ENCODE measurements at places on chromosomes 12 and 14.

DNA sequence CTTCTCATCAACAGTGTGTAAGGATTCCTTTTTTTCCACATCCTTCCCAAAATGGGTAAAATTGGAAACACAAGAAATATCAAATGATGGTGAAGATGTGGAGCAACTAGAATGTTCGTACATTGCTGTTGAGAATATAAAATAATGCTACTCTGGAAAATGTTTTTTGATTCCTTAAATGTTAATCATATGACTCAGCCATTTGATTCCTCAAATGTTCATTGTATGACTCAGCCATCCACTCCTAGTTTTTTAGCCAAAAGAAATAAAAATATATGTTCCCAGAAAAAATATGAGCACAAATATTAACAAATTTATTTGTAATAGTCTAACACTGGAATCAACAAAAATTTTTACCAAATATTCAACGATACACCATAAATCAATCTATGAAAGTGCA is 1108.6 kb downstream of the LRFN5 start:
- no peaks in the 10 kb centered on the region for H3K36me3 ChIP-seq
- H3K27ac ChIP-seq = no peak overlapping the region
- H3K27me3 ChIP-seq = no peaks in the 10 kb centered on the region
- no peak for DNase-seq
- no peaks in the 10 kb centered on the region for H3K4me1 ChIP-seq

- no peak overlapping the region for H3K4me3 ChIP-seq
- no peaks in the 10 kb centered on the region for H3K27me3 ChIP-seq
- H3K27ac ChIP-seq = no peak overlapping the region
These were observed 96.2 kb downstream of the FAR2 start for GRCh38 chr12:29245246-29245645.

GRCh38 chr12:47164724-47165439 is 85.1 kb upstream of the AMIGO2 start:
- H3K27ac ChIP-seq = no peak overlapping the region
- no peak overlapping the region for H3K4me3 ChIP-seq
- DNase-seq = no peak
- no peaks in the 10 kb centered on the region for H3K27me3 ChIP-seq

DNA sequence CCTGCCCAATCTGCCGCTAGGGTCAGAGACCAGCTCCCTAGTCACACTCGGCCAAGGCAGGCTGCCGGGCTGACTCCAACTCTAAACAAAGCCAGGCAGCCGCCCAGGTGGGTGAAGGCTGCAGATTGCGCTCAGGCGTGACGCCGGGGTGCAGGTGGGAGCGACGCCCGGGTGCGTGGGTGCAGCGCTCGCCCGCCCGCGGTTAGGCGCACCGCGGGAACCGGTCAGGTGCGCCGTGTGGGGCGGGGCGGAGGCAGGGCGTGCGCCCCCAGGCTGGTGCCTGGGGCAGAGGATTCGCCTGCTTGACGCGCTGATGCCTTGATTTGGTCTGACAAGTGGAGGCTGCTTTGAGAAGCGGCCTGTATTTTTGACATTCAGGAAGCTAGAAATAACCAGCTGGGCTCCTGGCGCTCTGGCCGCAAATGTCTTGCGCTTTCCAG is 126.7 kb upstream of the HIF1A start:
- DNase-seq = peak; percentile 42
- no peaks in the 10 kb centered on the region for H3K4me1 ChIP-seq
- no peaks in the 10 kb centered on the region for H3K36me3 ChIP-seq
- no peak overlapping the region for H3K27ac ChIP-seq
- no peaks in the 10 kb centered on the region for H3K27me3 ChIP-seq
- H3K4me3 ChIP-seq = peak overlapping the region; percentile 45

DNA sequence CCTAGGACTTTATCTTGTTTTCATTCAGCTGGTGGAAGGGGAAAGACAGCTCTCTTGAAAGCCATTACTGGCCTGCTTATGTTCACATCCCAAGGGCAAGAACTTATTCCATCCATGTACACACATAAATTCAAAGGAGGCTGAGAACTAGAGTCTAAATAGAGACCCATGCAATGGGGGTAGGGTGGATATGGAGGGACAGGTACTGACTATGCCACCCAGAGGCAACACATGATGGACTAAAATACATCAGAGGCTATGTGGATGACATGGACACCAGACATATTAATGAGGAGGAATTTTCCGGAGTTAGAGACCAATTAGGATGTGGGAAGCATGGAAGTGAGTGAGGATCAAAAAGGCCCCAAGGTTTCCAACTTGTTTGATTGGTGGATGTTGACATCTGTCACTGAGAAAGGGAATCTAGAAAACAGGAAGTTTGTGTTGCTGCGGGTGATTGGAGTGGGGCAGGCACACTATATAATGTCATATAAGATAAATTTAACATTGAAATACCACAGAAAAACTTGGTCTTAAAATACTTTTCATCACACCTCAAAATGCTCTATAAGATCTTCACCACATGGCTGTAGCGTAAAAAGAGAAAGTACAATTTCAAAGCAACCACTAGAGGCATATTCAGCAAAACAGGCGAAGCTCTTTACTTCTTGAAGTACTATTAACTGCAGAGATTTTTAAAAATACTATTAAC is 130.4 kb downstream of the GRIP1 start:
- H3K4me3 ChIP-seq = no peak overlapping the region
- no peaks in the 10 kb centered on the region for H3K27me3 ChIP-seq
- H3K36me3 ChIP-seq = no peaks in the 10 kb centered on the region

- H3K27ac ChIP-seq = no peak overlapping the region
- peaks cover 65% of the 10 kb centered on the region for H3K27me3 ChIP-seq
- no peaks in the 10 kb centered on the region for H3K36me3 ChIP-seq
- H3K4me3 ChIP-seq = no peak overlapping the region
- no peaks in the 10 kb centered on the region for H3K4me1 ChIP-seq
These were observed 3.0 kb downstream of the KRT73 start for GRCh38 chr12:52615208-52615868.

GRCh38 chr14:99201351-99202073 is 70.5 kb downstream of the BCL11B start:
- DNase-seq = no peak
- no peaks in the 10 kb centered on the region for H3K36me3 ChIP-seq
- H3K4me1 ChIP-seq = no peaks in the 10 kb centered on the region
- H3K27ac ChIP-seq = no peak overlapping the region
- H3K4me3 ChIP-seq = no peak overlapping the region
- H3K27me3 ChIP-seq = no peaks in the 10 kb centered on the region

DNA sequence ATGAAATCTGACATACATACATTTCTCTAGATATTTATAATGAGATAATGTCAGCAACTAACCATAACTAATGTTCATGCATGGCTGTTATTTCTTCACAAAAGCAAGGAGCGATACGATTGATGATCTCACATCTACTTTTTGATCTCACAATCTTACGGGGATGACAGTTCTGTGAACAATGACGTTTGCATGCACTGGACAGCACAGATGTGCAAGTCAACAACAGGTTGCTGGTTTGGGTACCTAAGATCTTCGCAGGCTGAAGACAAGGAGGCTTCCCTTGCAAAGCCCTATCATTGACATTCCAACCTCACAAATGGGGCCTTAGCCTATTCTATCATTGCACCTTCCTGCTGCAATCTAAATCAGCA is 53.6 kb downstream of the C12orf42 start:
- DNase-seq = no peak
- H3K27ac ChIP-seq = peak overlapping the region; percentile 67
- H3K4me1 ChIP-seq = peaks cover 18% of the 10 kb centered on the region
- H3K27me3 ChIP-seq = no peaks in the 10 kb centered on the region
- no peaks in the 10 kb centered on the region for H3K36me3 ChIP-seq

DNA sequence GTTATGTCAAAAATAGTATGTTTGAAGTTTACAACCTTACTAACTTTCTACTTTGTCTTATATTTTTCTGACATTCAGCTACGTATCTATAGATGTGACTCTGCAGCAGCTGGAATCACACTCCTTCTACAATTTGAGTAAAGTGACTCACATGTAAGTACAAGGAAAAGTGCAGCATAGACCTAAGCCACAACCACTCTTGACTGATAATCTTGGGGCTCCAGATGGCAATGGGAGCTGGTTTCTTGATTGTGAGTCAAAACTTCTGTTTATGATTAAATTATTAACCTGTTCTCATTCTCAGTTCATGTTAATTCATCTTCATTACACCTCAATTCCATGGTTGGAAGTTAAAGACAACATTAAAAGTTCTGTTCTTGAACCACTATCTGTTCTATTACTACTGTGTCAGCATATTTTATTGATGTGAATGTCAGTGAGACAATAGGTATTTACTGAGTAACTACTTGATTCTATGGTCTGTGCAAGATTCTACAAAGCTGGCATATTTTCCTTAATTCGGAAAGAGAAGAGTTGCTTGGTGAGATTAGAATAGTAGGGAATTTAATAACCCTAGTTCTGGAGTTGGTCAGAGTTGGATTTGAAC is 112.9 kb downstream of the TSHR start:
- no peaks in the 10 kb centered on the region for H3K4me1 ChIP-seq
- H3K36me3 ChIP-seq = no peaks in the 10 kb centered on the region
- DNase-seq = no peak
- H3K27me3 ChIP-seq = no peaks in the 10 kb centered on the region
- no peak overlapping the region for H3K27ac ChIP-seq
